Astrocyte of the spinal cord (primary cell): ENCODE measurements at places on chromosomes 1 and 21.

DNA sequence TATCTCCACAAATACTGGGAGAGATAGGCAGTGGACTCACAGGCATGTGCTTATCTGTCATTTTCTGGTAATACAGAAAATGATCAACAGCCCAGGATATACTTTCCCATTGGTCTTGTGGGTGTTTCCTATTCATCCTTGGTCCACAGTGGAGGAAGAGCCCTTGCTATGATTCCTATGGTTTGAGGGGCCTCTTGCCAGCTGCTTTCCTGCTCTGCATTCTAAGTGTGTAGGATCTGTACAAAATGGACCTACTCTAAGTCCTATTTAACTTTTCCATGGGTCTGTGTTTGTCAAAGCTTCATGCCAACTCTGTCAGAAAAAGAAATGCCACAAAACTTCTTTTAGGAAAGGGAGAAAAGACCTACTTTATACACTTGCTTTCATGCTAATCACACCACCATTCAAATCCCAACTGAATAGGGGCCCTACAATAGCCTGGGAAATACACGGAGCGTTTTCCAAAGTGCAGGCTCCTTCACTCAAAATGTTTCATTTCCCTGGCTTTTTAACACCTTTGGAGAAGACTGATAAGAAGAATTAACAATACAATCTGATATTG lies 16.4 kb downstream of the PLPP3 start:
- DNase-seq: no peak

- no peak for DNase-seq
Observed at GRCh38 chr1:10515301-10515975, 40.7 kb downstream of the PEX14 start.

DNA sequence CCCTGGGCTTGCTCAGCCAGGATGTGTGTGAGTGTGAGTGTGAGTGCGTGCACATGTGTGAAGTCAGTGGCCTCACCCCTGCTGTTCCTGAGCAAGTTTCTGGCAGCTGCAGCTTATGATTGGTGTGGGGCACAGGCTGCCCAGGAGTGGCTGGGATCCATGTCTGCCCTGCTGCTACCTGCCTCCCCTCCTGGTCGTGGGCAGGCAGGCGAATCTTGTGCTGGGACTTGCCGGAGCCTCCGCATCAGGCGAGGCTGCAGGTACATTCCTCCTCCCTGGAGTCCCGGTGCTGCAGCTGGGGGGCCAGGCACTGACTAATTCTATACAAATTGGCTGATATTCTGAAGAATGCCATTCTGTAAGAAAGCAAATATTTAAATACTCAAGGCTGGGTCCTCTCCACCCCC lies 85.6 kb upstream of the WNT4 start:
- DNase-seq: no peak

GRCh38 chr1:33905241-33905640 lies 41.4 kb downstream of the HMGB4 start:
- DNase-seq: no peak

GRCh38 chr1:116483481-116484309 lies 87.1 kb downstream of the CD58 start:
- DNase-seq: no peak

GRCh38 chr1:30507401-30508174 lies 215.8 kb downstream of the MATN1 start:
- no peak for DNase-seq

- DNase-seq: no peak
Observed at GRCh38 chr1:2592672-2593071, 6.1 kb downstream of the PRXL2B start.
